ENCODE measurements at places on chromosomes 4 and X. TPM values are rescaled to one million over a fixed set of nuclear protein-coding genes. Genes with fewer than 3 reads are reported as not detected.

DNA sequence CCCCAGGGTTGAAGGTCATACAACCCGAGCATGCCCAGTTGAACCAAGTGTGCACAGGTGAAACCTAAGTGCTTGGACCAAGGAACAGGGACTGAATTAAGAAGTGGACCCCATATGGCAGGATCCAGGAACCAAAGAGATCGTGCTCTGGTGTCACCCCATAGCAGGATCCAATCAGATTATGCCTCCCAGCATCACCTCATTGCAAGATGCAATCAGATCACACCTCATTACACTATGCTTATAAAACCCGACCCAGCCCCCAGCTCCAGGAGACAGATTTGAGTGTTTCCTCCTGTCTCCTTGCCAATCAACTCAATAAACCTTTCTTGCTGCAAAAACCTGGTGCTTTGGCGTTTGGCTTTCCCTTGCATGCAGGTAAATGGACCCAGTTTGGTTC is 37.6 kb downstream of the EFHC2 start:
- no peak for DNase-seq

TMEM150C gene
- 4.3 TPM for total RNA-seq

RASGEF1B gene
- total RNA-seq, result 17.1 TPM

DNA sequence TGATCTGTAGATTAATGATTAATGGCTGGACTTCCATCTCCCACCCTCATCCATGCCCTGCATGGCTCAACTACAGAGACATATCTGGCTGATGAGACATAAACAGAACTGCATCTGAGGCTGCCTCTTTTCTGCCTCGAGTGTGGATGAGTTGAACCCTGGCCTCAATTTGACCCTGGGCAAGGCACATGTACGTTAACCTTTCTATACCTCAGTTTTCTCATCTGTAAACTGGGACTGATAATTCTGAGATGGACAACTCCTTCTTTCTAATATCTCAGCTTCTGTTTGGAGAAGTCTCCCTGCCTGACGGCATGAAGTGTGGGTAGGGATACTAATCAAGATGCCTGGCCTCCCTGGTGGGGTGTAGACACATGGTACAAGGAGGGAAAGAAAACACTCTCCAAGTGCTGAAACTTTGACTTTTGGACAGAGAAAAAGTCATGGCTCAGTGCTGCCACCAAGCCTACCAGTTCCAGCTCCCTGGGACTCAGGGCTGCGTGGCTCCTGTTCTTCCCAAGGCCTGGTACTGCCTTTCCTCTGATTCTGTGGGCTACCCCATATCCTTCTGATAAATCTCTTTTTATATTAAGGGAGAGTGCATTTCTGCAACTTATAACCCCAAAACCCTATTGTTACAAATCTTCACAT is 64.4 kb downstream of the HAUS3 start:
- no peak for DNase-seq

PASD1 gene
- total RNA-seq, result 0.48 TPM

OCRL gene
- total RNA-seq, result 12.3 TPM

BEND2 gene
- 1.9 TPM for total RNA-seq

GRCh38 chr4:107548211-107548905 is 171.7 kb downstream of the PAPSS1 start:
- DNase-seq, result no peak

- DNase-seq, result no peak
These were observed 35.7 kb downstream of the BCORL1 start for GRCh38 chrX:130018143-130018542.

DNA sequence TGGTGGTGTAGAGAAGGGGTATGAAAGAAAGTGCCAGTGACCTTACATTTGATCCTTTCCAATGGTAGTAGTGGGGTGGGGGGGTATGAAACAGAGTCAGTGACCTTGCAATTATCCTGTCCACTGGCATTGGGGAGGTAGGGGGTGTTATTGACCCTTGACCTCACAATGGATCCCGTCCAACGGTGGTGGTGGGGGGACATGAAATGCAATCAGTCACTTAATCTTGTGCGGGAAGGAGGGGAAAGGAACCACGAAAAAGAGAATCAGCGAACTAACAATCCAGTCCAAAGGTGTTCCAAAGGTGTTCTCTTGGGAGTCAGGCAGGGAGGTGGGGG is 619 bp upstream of the PDK3 start:
- no peak for DNase-seq

SPANXD gene
- total RNA-seq, result not detected

GRCh38 chrX:96405842-96406241 is 278.8 kb upstream of the DIAPH2 start:
- no peak for DNase-seq

RHOXF2B gene
- not detected for total RNA-seq

ZAR1 gene
- 0.48 TPM for total RNA-seq

- no peak for DNase-seq
These were observed 179.0 kb downstream of the KCNIP4 start for GRCh38 chr4:21769404-21770147.

- DNase-seq, result no peak
These were observed 67.7 kb upstream of the PJA1 start for GRCh38 chrX:69232945-69233344.

- DNase-seq, result no peak
These were observed 22.2 kb downstream of the CCDC149 start for GRCh38 chr4:24890561-24891126.

GRCh38 chrX:41922431-41923151 is 763 bp downstream of the CASK start:
- DNase-seq, result peak; percentile 26

DNA sequence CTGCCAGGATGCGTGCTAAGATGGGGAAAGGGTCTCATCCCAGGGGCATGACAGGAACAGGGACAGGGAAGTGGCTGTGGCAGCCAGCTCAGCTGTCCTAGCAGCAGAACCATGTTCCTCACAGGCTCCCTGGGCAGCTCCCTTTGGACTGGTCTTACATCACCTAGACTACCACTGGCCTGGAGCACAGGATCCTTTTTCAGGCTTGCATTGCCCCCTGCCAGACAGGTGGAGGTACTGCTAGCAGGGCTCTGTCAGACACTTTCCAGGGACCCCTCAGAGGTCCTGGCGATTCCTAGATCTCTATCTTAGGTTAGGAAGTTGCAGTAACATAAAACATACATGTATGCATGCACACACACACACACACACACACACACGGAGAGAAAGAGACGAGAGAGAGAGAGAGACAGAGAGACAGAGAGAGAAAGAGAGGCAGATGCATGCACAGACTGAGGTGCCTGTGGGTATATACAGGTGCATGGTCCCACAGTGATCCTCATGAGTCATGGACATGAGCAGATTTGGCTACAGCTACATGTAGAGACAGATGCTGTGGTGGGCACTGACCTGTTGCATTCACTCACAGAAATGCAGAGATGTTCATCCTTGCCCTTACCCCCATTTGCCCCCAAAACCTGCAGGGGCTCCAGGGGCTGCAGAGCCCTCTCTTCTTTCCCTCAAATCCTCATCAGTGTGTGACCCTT is 63.6 kb downstream of the STARD8 start:
- no peak for DNase-seq

DNA sequence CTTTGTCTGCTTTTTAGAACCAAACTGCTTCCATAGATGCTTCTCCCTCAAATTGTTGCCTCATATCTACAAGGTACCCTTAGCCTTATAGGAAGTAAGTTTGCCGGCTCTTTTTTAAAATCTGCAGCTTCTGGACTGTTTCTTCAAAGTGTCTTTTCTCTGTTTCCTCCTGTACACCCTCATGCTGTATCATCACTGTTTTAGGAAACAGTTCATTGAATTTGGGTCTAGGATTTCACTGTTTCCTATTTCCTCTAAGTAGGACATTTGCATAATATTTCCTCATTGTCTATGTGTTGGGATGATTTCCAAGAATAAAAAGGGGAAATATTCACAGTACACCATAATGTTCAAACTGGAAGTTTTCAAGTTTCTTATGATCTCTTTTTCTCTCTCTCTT is 43.0 kb downstream of the BANK1 start:
- no peak for DNase-seq

DNA sequence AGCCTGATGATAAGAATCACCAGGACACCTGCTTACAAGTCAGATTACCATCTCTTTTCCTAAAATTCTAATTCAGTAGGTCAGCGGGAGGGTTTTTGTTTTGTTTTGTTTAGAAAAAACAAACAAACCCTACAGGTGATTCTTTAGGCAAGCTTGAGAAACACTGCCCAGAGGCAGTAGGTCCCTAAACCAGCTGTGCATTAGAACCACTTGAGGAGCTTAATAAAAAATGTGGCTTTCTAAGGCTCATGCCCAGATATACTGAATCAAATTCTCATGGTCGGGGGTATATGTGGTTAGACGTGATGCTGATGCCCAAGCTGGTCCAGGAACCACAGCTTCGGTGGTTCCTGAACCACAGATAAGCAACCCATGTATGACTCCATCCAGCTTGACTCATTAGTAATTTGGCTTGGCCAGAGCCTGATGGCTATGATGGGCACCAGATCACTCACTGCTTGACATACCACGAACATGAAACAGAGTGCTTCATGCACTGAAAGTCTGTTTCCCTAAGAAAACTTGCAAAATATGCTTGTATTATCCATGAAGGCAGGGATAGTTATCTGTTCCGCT is 338.1 kb upstream of the F9 start:
- no peak for DNase-seq

L1CAM gene
- total RNA-seq, result 18.8 TPM

PCDH7 gene
- 96.1 TPM for total RNA-seq

GRCh38 chrX:106707771-106708454 is 18.6 kb upstream of the RNF128 start:
- peak; percentile 65 for DNase-seq

DNA sequence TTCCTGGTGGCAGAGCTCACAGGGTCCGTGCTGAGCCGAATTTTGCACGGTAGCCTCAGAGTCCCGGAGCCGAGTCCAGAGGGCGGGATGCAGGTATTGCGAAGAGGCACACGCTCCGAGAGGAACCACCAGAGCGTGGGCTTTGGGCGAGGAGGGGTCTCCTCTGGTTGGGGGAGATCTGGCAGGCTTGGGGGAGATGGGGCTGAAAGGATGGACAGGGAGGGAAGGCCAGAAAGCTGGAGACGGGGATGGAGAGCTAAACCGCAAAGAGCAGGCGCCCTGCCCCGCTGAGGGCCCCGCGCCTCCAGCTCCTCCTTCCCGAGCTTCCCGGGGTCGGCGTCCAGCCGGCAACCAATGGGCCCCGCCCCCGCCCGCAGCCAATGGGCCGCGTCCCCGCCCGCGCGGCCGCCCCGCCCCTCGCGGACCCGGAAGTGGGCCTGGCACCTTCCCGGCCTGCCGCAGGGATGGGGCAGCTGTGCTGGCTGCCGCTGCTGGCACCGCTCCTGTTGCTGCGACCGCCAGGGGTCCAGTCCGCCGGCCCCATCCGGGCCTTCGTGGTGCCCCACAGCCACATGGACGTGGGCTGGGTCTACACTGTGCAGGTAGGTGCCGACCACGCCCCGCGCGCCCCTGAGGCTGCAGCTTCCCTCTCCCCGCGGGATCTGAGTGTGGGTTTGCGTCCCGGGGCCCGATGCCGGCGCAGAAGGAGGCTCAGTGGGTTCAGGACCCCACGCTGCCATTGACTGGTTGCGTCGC is at the start of gene MAN2B2:
Gene MAN2B2 (plus strand): TSS at position 443 of the 756 bp plus-strand sequence. CDS start 22 bp downstream, at position 465.
- peak; percentile 89 for DNase-seq

- DNase-seq, result peak; percentile 76
These were observed 91.9 kb downstream of the TSPAN5 start for GRCh38 chr4:98566361-98567008.

GRCh38 chr4:111434586-111434985 is 710.7 kb upstream of the FAM241A start:
- no peak for DNase-seq
